ENCODE measurements at places on chromosomes 6 and 20.
A peak's percentile ranks its signal among the peaks of the same experiment; 100 is the strongest.

DNA sequence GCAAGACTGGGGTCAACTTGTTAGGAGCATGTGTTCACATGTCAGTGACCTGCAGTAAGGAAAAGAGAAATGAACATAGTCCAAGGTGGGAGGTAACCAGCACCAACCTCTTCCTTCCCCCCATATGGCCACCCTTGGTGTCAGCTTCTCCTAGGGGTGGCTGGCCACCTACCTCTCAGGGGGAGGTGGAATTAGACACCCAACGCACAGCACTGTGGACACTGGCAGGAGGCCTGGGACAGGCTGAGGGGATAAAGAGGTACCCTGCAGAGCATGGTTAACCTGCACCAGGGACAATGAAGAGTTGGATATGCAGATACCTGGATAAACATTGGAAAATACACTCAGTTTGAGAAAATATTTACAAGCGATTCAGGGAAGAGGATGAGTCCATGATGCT lies 84.5 kb downstream of the IYD start:
- DNase-seq: no peak

GRCh38 chr6:158058171-158058651 lies 76.5 kb downstream of the SYNJ2 start:
- no peak for DNase-seq

DNA sequence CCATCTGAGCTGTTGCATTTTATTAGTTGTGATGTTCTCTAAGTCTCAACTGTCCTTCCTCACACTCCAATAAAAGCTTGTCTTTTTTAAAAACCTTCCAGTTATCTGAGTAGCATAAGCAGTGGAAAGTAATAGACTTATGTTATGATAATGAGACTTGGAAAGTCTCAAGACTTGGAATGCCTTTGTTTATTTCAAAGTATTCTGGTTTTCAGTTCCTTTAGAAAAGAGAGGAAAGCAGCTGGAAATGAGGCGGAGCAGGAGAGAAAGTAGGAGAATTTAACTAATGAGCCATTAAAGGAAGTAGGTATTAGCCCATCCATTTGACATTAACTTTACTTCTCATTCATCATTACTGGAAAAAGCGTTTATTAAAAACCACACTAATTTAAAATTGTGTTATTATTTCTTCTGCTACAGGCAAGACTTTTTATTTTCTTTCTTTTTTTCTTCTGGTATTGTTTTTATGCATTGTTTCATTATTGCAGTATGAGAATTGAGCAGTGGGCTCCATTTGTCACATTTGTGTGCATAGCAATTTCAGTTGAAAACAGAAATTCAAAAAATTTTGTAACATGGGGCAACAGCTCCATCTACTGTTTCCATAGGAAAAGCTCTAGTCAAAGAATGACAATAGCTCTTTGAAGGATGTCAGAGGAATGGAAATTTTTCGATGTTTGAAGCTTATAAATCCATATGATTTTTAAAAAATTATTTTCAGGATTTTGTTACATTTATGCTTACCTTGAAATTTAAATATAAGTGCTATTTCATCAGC lies 194.8 kb downstream of the COL9A1 start:
- peak; percentile 35 for DNase-seq

- no peak for DNase-seq
Measured at GRCh38 chr20:12074111-12074655, 156.5 kb downstream of the BTBD3 start.

DNA sequence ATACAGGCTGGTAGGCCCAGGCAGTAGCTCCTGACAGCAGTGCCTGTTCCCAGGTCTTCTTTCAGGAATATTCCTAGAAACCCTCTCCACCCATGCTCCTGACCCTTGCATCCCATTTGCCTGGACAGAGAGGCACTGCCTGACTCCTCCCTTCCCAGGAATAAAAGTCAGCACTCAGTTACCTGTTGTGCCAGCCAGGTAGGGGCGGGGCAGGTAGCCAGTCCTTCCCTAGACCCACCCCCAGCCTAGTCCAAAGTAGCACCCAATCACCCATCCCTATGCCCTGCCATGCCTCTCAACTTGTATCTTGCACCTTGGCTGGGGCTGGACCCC lies 129.9 kb downstream of the MRPL14 start:
- no peak for DNase-seq

DNA sequence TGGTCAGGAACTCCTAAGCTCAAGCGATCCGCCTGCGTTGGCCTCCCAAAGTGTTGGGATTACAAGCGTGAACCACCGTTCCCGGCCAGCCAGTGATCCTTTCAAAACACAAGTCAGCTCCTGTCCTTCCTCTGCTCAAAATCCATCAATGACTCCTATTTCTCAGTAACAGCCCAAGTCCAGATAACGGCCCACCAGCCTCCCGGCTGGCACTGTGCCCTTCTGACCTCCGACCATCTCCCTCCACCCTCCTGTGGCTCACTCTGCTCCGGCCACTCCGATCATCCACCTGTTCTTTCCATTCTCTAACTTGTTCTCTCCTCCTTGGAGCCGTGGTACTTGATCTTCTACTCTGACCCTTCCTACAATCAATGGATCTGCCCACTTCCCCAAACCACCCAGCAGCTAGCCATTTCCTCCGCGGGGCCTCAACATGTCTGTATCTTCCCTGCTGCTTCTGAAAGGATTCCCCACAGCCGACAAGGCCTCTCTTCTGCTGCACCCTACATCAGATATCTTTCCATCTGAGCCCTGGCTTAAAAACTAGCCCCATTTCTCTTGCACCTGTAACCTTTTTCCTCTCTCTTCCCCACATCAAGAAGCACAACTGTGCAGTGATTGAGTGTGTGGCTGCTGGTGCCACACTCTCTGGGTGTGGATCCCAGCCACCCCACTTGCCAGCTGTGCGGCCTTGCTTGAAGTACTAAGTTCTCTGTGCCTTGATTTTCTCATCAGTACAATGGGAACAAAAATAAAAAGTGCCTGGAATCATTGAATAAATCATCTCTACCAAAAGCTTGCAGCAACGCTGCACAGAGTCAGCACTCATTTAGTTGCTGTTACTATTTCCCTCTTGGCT lies 6.1 kb upstream of the ZMYND8 start:
- no peak for DNase-seq

GRCh38 chr6:122423734-122424133 lies 24.3 kb downstream of the HSF2 start:
- DNase-seq: no peak

DNA sequence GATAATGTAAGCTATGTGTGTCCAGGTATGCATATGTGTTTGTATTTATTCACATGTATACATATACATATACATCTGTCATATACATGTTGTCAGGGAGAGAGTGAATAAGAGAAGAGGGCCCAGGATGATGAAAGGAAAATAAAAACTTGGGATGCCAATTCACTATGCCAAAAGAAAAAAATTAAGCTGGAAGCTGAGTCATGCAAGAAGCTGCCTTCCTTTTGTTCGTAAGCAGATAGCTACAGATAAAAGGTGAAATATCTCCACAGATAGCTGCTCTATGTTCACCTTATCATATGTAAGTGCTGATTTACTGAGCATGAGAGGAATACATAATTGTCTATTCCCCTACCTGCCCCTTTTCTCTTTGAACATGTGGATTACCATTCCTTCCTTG lies 579.9 kb downstream of the EPM2A start:
- no peak for DNase-seq

GRCh38 chr6:39018103-39018502 lies 30.5 kb upstream of the GLP1R start:
- no peak for DNase-seq

DNA sequence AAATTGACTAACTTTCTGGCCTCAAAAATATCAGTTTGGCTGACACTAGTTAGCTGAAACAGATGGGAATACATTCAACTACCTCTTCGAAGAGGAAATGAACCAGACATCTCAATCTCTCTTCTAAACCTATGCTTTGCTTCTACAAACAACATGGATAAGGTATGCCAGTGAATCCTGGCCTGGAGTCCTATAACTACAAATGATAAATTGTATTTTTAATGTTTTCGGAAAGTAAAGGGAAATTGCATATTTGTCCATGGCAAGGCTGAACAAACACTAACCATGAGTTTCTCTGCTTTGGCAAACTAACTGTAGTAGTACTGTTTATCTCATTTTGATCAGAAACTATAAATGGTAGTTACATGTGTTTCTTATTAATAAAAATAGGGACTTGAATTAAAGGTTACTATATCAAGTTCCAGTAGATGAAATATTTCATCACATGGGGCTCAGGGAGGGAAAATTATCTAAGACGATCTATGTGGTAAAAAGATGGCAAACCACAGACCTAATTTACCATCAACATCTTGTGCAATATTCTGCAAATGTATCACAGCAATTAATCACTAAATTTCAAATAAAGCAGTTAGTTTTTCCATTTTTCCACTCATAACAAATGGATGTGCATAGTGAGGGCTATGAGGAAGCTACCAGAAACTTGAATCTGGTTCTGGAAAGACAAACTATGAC lies 76.8 kb downstream of the COL12A1 start:
- no peak for DNase-seq

DNA sequence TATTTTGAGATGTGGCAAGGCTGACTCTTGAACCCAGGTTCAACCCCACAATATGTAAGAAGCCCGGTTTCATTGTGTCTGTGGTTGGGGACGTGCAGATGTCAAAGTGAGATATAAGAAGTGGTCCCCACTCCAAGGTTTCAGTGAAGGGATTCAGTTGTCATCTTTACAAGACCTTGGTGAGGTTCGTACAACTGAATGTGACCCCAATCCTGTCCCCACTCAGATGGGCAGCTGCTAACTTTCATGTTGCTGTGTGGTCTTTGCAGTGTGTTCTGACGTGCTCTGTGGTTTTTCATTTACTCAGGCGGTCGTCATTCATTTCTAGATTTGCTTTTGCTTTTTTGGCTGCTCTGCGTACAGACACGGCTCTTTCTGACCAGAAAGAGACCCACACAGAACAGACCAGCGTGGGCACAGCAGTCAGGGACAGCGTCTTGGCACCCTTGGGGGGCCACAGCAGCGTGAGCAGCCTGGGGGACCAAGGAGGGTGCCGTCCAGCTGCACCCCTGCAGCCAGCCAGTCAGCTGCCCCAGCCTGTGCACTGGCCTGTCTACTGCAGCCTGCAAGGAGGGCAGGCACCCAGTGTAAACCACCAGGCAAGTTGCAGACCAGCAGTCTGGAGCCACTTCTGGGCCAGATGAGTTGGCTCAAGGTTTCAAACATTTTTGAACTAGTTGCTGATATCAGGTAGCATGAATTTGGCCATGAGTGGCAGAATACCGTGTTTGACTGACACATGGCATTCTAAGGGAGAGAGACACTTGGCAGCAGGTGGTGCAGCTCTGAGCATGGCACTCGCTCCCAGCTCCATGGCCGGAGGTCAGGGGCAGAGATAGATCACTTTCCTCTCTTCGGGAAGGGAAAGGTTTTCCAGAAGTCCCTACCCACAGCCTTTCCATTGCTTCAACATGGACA lies 49.4 kb upstream of the IRF4 start:
- no peak for DNase-seq

GRCh38 chr6:11889572-11889971 lies 111.0 kb upstream of the ADTRP start:
- DNase-seq: no peak

Data from urothelium cell line (cell line).